ENCODE measurements at places on chromosomes 11 and 22.

GRCh38 chr22:43129426-43130425 lies 13.5 kb downstream of the MCAT start:
- DNase-seq, result no peak

DNA sequence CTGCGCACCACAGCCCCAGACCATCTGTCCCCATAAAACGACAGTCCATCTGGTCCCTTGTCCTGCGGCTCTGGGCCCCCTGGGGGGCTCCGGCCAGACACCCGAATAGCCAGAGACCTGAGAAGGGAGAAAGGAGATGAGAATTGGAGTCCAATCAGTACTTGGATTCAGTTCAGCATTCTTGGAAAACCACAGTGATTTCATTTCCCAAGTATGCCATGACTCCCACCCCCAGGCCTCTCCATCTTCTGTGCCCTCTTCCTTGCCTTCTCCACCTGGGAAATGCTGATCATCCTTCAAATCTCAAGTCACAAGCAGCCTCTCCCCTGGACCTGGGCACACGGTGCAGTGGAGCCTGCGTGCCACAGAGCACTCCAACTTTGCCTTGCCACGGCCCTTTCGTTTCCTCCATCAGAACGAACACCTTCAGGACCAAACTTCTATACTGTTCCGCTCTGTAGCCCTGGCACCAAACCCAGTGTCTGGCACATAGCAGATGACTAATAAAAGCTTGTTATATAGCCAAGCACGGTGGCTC lies 10.9 kb upstream of the MFNG start:
- no peak for DNase-seq

DNA sequence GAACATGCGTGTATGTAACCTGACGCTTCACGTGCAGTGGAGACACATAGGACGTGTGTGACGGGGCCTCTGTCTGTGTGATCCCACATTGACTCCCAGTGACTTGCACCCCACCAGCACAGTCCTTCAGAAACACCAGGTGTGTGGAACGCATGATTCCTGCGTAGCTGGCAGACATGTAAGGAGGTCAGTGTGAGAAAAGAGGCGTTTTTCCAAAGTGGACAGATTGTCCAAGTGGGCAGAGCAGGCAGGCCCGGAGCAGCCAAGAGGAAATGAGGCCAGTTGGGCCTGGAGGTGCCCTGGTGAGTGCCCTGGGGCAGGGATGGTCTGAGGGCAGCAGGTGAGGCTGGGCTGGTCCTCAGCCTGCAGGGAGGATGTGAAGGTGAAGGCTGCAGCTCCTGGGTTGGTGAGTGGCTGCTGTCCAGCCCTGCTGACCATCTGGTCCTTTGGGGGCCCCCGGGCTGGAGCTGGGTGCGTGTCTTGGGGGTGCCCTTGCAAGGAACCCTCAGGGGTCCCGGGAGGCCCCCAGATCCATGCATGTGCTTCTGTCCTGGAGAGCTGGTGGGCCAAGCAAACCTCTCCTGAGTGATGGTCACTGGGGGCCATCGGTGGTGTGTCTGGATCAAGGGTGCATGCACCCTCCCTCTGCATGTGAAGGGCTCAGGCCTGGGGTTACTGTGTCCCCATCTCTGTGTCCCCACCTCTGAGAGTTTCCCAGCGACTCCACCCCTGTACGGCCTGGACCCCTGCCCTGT lies 26.6 kb downstream of the SHANK3 start:
- DNase-seq, result no peak

DNA sequence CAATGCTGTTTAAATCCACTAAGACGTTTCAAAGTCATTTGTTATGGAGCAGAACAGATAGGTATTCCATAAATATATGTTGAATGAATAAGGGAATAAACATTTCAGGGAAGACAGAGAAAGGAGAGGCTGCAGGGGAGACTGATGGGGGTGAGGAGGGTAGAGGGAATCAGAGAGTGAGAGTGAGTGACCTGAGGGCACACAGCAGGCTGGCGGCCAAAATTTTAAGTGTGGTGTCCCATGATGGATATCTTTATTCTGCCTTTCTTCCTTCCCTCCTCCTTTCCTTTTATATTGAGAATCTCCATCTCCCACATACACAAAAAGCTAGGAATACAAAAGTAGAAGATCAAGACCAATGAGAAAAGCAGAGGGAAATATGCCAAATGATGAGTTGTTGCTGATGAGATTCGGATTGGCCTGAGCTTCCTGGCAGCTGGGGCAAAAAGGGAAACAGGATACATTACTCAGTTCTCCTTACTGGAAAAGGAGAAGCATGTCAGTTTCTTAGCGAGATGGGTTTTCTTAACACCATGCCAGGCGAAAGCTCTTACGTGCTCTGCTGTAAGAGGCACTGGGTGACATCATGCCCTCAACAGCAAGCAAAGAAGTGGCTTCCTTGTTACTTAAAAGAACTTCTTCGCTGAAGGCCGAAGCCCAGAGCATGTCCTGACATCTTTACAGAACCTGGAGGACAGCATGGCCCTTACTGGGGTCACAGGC lies 11.2 kb upstream of the CYTH4 start:
- DNase-seq, result no peak

- no peak for DNase-seq
Observed at GRCh38 chr22:33447733-33448132, 389.6 kb upstream of the SYN3 start.

GRCh38 chr11:2980168-2980840 lies 11.8 kb downstream of the NAP1L4 start:
- DNase-seq, result no peak

DNA sequence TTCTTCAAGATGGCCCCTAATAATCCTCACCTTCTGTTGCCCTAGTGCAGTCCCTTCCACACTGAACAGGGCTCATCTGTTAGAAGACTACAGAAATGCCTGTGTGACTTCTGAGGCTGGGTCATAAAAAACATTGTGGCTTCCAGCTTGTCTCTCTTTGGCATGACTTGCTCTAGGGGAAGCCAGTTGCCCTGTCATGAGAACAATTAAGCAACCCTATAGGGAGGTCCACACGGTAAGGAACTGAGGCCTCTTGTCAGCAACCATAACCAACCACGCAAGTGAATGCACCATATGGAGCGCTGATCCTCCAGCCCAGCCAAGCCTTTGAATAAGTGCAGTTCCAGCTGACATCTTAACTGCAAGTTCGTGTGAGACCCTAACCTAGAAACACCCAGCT lies 2.6 kb downstream of the LIPT2 start:
- DNase-seq, result no peak

- DNase-seq, result no peak
Observed at GRCh38 chr22:19446603-19447329, 745 bp downstream of the C22orf39 start.

DNA sequence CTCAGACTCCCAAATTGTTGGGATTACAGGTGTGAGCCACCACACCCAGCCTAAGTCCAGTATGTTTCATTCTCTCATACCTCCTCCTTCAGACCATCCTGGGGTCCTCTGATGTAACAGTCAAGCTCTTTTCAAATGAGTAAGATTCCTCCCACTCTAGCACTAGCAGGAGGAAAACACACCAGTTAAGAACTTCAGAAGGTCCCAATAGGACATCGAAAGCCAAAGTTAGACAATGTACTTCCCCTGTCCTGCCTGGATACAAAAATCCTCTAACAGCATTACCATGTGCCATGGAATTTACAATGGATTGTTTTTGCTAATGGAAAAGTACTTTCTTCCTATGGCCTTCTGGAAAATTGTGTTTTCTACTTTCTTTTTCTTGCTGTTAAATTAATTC lies 67.1 kb downstream of the CCDC34 start:
- no peak for DNase-seq

DNA sequence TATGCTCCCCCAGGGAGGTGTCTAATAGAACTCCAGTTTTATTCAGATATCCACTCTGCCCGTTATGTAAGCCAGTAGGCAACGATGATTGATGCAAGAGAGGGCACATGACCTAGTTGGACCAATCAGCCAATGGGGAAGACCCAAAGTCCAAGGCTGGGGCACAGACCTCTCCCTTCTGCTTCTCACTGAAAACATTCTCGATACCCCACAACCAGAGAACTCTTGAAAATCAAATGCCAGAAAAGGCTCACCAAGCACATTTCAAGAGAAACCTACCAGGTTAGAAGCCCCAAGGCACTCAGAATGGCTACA lies 7.4 kb downstream of the HIRA start:
- no peak for DNase-seq
